CD4-positive, CD25-positive, alpha-beta regulatory T cell (primary cell): ENCODE measurements at places on chromosomes 2 and 18. TPM values are rescaled to one million over a fixed set of nuclear protein-coding genes. Genes with fewer than 3 reads are reported as not detected.

DNA sequence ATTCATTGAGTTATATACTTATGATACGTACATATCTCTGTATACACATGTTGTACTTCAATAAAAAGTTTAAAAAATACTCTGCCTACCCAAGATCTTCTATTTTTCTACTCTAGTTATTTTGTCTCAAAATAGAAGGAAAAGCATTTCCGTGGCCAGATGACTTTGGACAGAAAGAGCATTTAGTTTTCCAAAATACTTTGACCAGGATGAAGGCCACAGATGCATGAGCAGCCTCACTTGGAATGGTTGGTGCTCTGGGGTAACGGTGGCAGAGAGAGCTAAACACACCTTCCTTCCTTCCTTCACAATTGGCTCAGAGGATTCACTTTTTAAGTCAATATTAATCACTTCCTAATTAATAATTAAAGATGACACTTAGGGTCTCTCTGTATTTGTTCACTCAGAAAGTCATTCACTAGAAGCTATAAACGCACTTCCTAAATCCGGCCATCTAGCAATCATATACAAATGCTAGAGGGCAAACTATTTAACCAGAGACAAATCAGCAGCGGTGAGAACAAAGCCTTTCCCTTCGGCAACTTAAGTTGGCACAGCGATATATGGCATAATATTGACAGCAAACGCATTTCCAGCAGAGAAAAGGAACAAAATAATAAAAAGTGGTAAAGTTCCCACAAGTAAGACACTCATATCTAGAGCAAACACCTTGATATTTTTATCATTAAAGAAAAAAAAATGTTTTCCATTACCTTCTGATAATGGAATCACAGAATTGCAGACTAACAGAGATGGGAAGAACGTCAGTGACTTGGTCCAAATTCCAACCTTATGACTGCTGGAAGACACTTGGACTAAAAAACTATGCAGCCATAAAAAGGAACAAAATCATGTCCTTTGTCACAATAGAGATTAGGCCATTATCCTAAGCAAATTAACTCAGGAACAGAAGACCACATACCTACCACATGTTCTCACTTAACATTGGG, 55.9 kb upstream of the NARS1 start:
- no peak for DNase-seq

GRCh38 chr2:240651185-240651584, 25.9 kb downstream of the GPR35 start:
- DNase-seq, result no peak

- no peak for DNase-seq
Measured at GRCh38 chr2:191285252-191285651, 40.0 kb downstream of the MYO1B start.

The RTP5 gene
- total RNA-seq, result 0.44 TPM

GRCh38 chr18:74625157-74625556, 27.5 kb downstream of the ZNF407 start:
- DNase-seq, result no peak

DNA sequence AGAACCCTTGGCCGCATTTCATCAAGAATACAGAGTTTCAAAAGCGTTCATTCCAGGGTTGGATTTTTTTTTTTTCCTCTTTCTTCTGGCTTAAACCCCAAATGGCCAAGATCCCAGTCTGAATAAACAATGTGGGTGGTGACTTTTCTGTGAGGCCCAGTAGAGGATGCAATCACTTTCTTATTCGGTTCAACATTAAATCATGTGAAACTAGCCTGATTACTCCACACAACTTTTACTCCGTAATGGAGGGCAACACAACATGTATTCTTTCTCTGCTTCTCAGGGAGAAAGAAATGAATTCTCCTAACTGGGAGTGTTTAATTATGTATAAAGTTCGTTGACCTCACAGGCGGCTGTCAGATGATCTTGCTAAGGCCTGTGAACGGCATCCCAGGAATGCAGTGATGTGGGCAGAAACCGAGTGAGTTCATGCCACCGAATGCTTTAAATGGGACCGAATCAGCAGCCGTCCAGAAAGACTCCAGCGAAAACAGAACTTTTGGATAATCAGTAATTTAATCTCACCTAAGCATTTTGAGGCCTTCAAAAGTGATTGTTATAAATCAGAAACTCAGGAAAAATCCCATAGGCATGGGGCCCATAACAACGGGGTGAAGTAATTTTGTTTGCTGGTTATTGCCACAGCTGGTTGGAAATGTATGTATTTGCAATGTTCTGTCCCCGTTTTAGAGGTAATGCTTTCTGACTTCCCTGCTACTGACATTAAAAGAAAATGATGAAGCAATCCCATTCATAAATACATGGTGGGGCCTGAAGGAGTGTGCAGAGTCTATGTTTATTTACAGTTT, 81.5 kb downstream of the BCL2 start:
- DNase-seq, result no peak

DNA sequence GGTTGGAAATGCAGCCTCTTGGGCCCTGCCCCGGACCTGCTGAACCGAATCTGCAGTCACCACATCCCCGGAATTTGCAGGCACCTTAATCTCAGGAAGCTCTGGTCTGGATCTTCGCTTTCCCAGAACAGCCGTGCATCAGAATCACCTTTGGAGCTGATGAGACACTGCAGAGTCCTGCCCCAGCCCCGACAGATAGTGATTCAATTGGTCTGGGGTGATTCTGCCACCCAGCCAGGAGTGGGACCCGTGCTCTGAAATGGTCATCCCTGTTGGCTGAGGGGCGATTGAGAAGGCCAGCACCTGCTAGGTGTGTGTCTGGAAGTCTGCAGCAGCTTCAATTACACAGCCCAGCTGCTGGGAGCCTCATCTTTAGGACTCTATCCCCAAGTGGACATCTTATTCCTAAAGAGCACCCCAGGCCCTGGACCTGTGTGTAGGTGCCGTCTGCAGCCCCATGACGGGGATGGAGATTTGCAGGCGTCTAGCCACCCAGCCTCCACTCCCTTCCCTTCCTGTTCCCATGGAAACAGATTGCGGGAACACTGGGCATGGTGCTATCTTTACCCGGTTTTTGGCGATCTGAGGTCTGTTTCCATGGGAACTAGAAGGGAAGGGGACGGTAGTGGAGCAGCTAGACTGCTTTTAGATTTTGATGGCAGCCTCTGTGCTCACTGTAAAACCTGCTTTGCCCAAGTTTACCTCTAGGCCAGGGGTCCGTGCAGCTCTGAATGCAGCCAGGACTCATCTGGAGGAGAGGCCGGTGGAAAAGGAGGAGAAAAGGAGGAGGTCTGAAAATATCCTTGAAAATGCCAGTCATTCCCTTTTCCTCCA, 156.1 kb downstream of the LDLRAD4 start:
- DNase-seq, result no peak

GRCh38 chr2:114545052-114545451, 102.6 kb downstream of the DPP10 start:
- no peak for DNase-seq

GRCh38 chr2:67904566-67904965, 158.2 kb downstream of the C1D start:
- no peak for DNase-seq

The SAG gene
- 1.7 TPM for total RNA-seq

The AGXT gene
- total RNA-seq, result not detected

DNA sequence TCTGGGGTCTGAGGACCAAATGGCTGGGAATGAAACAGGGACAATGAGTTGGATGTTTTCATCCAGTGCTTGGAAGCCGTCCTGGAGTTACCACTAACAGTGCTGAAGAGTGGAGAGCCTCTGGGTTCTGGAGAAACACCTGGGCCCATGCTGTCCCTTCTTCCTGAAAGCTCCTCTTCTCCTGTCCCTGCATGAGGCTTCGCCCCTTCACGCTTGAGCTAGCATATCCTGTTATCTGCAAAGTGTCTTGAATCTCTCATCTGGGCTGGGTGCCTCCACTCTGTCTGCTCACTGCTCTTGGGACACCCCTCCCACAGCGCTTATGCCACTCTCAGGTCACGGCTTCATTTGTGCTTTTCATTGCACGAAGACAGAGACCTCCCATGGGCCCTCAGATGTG, 154.5 kb downstream of the MYCN start:
- DNase-seq, result no peak

GRCh38 chr2:8893978-8894820, 56.8 kb upstream of the KIDINS220 start:
- DNase-seq, result no peak

DNA sequence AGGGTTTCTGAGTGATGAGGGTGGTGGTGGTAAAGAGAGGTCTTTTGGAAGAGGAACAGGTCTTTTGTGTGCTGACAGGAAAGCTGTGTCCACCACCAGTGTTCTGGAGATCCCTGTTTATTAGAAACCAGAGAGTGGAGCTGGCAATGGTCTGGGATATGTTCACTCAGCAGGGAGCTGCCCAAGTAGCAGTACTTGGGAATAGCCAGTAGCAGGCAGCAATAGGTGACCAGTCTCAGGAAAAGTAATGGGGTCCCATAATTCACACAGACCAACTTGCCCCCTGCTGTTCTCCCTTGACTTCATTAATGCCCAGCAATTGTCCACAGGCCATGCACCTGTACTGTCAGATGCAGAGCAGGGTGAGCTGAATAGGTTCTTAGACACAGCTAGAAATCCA, 1.8 kb downstream of the TSPYL6 start:
- DNase-seq, result no peak

- peak; percentile 56 for DNase-seq
Measured at GRCh38 chr2:160407393-160408172, 86.0 kb downstream of the RBMS1 start.

The POTEF gene
- not detected for total RNA-seq

The XDH gene
- not detected for total RNA-seq

The TFCP2L1 gene
- 0.05 TPM for total RNA-seq

GRCh38 chr2:136060416-136060815, 57.5 kb downstream of the CXCR4 start:
- DNase-seq, result no peak

DNA sequence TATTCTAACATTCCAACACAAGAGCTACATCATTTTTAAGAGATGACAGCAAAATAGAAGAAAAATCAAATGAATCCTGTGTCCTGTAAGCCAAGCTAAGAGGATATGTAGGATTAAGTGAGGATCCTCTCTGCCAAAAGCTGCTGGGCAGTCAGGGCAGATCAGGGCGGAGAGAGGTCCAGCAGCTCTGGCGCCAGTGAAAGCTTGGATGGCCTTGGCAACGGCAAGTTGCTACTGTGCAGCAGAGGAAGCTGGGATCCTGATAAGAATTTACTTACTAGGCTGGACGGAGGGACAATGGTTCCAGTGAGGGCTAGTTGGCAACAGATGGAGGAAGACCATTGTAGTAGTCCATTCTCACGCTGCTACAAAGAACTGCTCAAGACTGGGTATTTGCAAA, 391.5 kb downstream of the XIRP2 start:
- DNase-seq, result no peak

- no peak for DNase-seq
Measured at GRCh38 chr2:101820519-101820918, 123.0 kb downstream of the MAP4K4 start.

The EIF2AK3 gene
- total RNA-seq, result 36.9 TPM

GRCh38 chr2:85761-86160, 39.5 kb upstream of the FAM110C start:
- DNase-seq, result no peak

DNA sequence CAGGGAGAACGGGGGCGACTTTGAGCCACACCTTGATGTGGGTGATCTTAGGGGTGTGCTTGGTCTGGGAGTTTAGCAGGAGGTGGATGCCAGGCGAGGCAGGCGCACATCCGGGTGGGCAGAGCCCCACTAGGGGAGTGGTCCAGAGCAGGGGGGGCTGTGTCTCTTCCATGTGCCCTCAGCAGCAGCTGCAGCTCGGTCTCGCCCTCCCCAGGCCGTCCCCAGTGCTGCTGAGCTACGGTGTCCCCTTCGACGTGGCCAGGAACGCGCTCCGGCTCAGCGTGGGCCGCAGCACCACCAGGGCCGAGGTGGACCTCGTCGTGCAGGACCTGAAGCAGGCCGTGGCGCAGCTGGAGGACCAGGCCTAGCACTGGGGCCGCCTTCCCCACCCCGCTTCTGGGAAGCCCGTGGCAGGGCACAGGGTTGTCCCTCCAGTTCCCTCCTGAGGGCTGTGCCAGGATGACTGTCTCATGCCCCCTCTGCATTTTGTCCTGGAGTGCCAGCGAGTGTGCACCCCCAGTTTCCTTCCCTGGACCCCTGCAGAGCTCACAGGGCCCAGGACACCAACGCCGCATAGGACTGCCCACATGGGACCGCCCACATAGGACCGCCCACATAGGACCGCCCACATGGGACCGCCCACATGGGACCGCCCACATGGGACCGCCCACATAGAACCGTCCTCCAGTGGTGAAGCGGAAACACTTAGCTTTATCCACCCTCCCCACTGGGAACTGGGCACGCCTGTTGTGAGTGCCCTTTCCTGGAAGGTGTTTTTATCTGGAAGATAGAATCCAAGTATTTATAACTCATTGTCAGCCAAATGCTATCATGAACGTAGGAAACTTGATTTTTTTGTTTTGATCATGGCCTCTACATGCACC, 1.9 kb upstream of the ESPNL start:
- no peak for DNase-seq

GRCh38 chr2:71423817-71424420, 29.4 kb upstream of the DYSF start:
- no peak for DNase-seq

DNA sequence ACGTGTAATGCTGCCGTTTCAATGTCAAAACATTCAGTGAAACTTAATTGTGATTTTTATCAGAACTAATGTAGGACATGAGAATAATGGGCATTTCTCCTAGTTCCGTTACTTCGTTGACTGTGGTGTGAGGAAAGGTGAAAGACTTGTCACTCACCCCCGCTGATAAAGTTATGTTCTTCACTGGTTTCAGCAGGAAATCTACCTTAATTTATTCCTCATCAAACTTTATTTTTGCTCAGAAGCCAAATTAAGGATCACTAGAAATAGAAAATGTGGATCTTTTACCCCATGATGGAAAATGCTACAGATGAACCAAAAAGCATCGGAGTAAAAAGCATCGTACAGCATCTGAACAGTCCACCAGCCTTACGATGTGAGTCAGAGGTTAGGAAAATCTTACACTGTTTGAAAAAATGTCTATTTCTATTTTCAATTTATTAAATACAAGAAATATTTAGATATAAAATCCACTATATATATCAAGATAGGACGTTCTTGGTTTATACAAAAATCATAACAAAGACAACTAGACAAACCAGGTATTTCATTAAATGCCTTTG, 1.0 kb upstream of the ROCK1 start:
- no peak for DNase-seq

GRCh38 chr2:24820175-24820513, 26.9 kb downstream of the CENPO start:
- DNase-seq, result no peak

GRCh38 chr18:64986906-64987495, 763.8 kb upstream of the CDH7 start:
- no peak for DNase-seq

DNA sequence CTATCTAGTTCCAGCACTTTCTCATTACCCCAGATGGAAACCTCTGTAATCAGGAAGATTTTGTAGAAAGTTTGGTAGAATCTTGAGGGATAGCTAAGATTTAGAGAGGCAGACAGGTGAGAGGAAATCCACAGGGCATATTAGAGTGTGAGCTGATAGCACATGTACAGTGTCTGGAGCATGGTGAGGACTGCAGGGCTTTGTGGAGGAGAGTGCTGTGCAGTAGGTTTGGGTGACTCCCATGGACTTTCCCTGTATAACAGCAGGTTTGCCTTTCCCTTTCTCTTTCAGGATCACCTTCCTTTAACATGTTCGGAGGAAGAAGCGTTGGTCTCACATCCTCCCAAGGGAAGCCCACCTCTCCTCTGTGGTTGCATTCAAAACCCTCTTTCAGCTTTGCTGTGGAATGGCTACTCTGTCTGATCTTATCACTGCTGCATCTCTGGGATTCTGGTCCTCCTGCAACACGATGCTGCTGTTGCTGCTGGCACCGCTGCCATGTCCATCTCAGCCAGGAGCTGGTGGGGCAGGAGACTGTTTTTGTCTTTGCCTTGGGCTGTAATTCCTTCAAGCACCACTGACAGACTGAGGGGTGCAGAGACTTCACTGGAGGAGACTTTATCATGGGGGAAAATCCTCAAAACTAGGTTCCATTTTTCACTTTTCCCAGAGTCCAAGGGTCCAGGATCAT, 7.8 kb upstream of the KIF5C start:
- no peak for DNase-seq
